ENCODE measurements at places on chromosomes 13 and 19. TPM values are rescaled to one million over a fixed set of nuclear protein-coding genes. Genes with fewer than 3 reads are reported as not detected.

The URAD gene
- not detected for total RNA-seq

The OR7A5 gene
- not detected for total RNA-seq

The FCER2 gene
- total RNA-seq = not detected

The RGS9BP gene
- 0.89 TPM for total RNA-seq

The VSTM2B gene
- not detected for total RNA-seq

All from dermis microvascular lymphatic vessel endothelial cell (primary cell).